ENCODE measurements at places on chromosomes 13 and 19. TPM values are rescaled to one million over a fixed set of nuclear protein-coding genes. Genes with fewer than 3 reads are reported as not detected.

Gene ZNF665
- 1.6 TPM for total RNA-seq

Gene IL4I1
- total RNA-seq = 0.26 TPM

Gene RNF225
- 1.9 TPM for total RNA-seq

Gene FFAR1
- not detected for total RNA-seq

Gene SMIM44
- not detected for total RNA-seq

Gene EBI3
- total RNA-seq = not detected

Gene DOHH
- 20.1 TPM for total RNA-seq

Gene EDDM13
- not detected for total RNA-seq

Gene SYNE4
- 3.6 TPM for total RNA-seq

Gene MTRF1
- 10.0 TPM for total RNA-seq

Gene SIGLEC5
- not detected for total RNA-seq

Gene C2CD4C
- 0.26 TPM for total RNA-seq

Gene C13orf46
- not detected for total RNA-seq

Gene ZNF83
- 132 TPM for total RNA-seq

Gene FFAR2
- total RNA-seq = not detected

Gene SSC5D
- total RNA-seq = under 0.01 TPM

Gene ACP4
- total RNA-seq = not detected

Gene CDX2
- not detected for total RNA-seq

Gene IGFL2
- 2.4 TPM for total RNA-seq

Gene FCGBP
- total RNA-seq = 0.53 TPM

Gene SYT3
- not detected for total RNA-seq

Gene GNA15
- 106 TPM for total RNA-seq

Gene CADM4
- 13.4 TPM for total RNA-seq

Data from bronchial epithelial cell (primary cell).